Activated CD4-positive, alpha-beta T cell treated with anti-CD3 and anti-CD28 coated beads for 36 hours (primary cell): ENCODE measurements at places on chromosomes 7 and 10. TPM values are rescaled to one million over a fixed set of nuclear protein-coding genes. Genes with fewer than 3 reads are reported as not detected.

DNA sequence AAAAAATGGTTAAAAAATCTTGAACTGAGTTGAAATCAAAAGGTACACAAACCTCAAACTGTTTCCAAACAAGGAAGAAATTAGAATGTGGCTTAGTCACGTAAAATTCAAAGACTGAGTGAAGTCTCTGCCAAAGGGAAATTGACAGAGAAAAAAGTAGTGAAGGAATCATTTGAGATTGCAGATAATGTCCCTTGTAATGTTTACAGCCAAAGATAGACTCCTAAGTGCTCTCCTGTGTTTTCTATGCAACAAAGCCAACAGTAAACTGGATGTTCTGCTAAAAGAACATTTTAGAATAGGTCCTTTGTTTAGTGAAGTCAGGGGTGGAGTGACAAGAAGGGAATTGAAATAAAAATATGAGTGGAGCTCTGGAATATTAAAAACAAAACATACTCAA lies 117.9 kb downstream of the ITGA8 start:
- H3K4me3 ChIP-seq = no peak overlapping the region
- DNase-seq = no peak
- peaks cover 18% of the 10 kb centered on the region for H3K27me3 ChIP-seq
- no peak overlapping the region for H3K27ac ChIP-seq
- H3K4me1 ChIP-seq = no peaks in the 10 kb centered on the region

GRCh38 chr10:12507165-12507850 lies 158.0 kb downstream of the CAMK1D start:
- H3K27me3 ChIP-seq = no peaks in the 10 kb centered on the region
- H3K27ac ChIP-seq = peak overlapping the region; percentile 52
- no peaks in the 10 kb centered on the region for H3K36me3 ChIP-seq
- H3K4me1 ChIP-seq = peaks cover 50% of the 10 kb centered on the region
- peak; percentile 39 for DNase-seq
- no peak overlapping the region for H3K4me3 ChIP-seq

DNA sequence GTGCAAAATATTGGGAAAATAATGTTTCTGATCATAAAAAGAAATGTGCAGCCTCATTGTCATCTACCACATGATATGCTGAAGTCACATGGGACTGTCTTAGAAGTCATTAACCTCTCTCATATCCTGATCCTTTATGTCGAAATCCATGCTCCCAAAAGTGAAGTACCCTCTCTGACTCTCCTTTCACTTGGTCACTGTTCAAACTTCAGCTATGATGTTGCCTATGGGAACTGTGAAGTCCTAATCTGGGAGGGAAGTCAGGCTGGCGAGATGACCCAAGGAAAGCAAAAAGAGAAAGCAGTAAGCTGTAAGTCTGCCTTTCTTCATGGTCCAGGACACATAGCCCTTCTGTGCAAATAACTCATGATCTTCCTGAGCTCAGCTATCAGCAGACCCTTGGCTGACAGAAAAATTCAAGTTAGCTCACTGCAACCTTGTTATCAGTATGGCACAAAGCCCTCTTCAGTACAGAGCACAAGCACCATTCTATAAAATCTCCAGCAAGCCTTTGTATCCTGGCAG lies 29.5 kb downstream of the WASL start:
- H3K4me1 ChIP-seq = peaks cover 52% of the 10 kb centered on the region
- H3K36me3 ChIP-seq = no peaks in the 10 kb centered on the region
- no peak overlapping the region for H3K4me3 ChIP-seq
- H3K27ac ChIP-seq = no peak overlapping the region
- H3K27me3 ChIP-seq = no peaks in the 10 kb centered on the region
- no peak for DNase-seq

- H3K27ac ChIP-seq = no peak overlapping the region
- peaks cover 3% of the 10 kb centered on the region for H3K4me1 ChIP-seq
- no peak for DNase-seq
- peaks cover 3% of the 10 kb centered on the region for H3K27me3 ChIP-seq
These were observed 155.6 kb upstream of the AGR3 start for GRCh38 chr7:17037356-17037755.

DNA sequence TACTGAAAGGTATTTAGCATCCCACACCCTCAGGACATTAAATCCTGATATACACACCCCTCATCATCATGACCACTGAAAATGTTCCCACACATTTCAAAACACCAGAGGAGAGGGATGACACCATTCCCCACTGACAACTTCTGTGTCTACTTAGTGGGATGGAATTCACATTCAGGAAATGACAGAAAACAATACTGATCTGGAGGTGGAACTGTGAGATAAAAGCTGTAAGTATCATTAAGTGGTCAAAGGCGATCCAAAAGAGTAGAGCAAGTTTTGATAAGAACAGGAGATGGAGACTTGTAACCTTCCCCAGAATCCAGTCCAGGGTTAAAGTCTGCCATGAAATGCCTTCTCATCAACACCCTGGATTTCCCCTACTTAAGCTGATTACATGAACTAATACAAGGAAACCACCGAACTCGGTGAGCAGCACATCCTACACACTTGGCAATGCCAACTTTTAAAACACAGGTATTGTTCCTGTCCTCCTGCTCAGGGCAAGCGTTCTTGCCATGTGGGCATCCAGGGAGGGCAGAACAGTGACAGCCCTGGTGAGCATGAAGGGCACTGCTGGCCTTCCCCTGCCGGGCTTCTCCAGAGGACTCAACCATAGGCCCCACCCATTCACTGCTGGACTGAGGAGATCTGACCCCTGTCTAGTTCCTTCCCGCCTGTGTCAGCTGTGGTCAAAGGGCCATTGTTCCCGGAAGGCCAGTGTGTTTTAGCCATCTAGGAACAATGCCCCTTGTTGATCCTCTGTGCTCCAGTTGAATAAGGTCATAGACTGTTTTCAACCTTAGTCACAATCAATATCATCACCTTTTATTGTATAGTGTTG lies 85.0 kb downstream of the SGMS1 start:
- peak; percentile 50 for DNase-seq
- H3K36me3 ChIP-seq = peaks cover 4% of the 10 kb centered on the region
- H3K27ac ChIP-seq = peak overlapping the region; percentile 89
- H3K27me3 ChIP-seq = no peaks in the 10 kb centered on the region
- no peak overlapping the region for H3K4me3 ChIP-seq
- H3K4me1 ChIP-seq = peaks cover 85% of the 10 kb centered on the region

GRCh38 chr10:89257581-89257980 lies 6.0 kb upstream of the LIPA start:
- H3K27me3 ChIP-seq = peaks cover 2% of the 10 kb centered on the region
- no peak for DNase-seq
- H3K27ac ChIP-seq = no peak overlapping the region
- peaks cover 15% of the 10 kb centered on the region for H3K36me3 ChIP-seq

GRCh38 chr7:139829025-139829774 lies at the start of gene TBXAS1:
Gene TBXAS1 (plus strand): TSS chr7:139829264. CDS start chr7:139829391, 127 bp downstream.
- H3K4me1 ChIP-seq = peaks cover 35% of the 10 kb centered on the region
- H3K27ac ChIP-seq = peak within 1 kb of the TSS; percentile 86
- peaks cover 4% of the 10 kb centered on the region for H3K36me3 ChIP-seq
- DNase-seq = peak; percentile 42

DNA sequence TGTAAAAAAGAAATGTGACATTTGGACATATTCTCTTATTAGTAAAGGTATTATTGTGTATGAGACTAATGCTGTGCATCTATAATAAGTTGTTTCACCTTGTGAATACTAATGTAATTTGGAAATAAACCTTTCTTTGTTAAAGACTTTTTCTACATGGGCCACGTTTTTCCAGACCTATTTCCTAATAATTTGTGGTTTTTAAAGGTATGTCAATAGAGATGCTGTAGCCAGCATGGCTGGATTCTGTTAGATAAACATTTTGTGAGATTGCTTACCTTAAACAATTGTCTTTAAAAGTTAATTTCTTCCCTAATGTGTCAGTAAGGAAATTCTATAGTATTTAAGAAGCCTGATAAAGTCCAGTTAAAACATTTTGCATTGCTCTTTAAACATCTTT lies 56.0 kb downstream of the KAT6B start:
- H3K36me3 ChIP-seq = peaks cover 2% of the 10 kb centered on the region
- peaks cover 23% of the 10 kb centered on the region for H3K4me1 ChIP-seq
- no peak overlapping the region for H3K27ac ChIP-seq
- no peak for DNase-seq
- no peak overlapping the region for H3K4me3 ChIP-seq
- no peaks in the 10 kb centered on the region for H3K27me3 ChIP-seq

DNA sequence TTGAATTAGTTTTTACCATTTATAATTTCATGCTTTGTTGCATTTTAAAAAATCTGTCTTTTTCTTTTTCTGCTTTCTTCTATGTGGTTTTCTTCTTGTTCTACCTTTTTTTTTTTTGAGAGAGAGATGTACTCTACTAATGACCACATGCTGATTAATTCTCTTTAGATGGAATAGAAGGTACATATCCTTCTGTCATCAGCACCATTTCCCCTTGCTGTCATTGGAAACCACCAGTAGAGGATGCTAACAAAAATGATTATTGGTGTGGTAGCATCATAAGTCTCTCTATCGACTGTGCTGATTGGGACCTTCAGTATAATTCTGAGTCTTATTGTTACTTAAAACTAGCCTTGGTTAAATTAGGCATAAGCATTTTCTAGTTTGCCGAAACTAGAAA lies 3.6 kb downstream of the ZEB1 start:
- H3K27me3 ChIP-seq = no peaks in the 10 kb centered on the region
- peak; percentile 7 for DNase-seq
- peaks cover 49% of the 10 kb centered on the region for H3K4me1 ChIP-seq
- peak overlapping the region; percentile 93 for H3K4me3 ChIP-seq
- peaks cover 4% of the 10 kb centered on the region for H3K36me3 ChIP-seq

DNA sequence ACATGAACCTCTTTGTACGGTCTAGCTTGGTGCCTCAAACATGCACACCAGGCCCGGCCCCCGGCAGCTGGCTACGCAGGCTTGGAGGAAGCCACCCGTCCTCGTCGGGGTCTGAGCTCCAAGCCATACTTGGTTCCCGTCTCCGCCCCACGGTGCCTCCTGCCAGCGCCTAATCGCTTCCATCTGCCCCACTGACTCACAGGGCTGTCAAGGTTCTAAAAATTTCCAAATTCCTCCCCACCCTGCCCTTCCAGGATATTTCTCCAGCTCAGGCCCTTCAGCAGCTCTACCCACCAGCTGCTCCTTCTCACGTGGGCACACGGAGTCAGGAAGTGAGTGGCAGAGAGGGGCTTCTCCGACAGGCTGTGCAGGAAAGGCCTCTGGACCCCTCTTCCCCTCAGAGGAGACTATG lies 38.8 kb downstream of the TMEM270 start:
- no peak overlapping the region for H3K4me3 ChIP-seq
- H3K27ac ChIP-seq = no peak overlapping the region
- no peaks in the 10 kb centered on the region for H3K4me1 ChIP-seq

- H3K27me3 ChIP-seq = no peaks in the 10 kb centered on the region
- H3K4me3 ChIP-seq = no peak overlapping the region
- no peaks in the 10 kb centered on the region for H3K36me3 ChIP-seq
- no peak overlapping the region for H3K27ac ChIP-seq
- DNase-seq = no peak
- no peaks in the 10 kb centered on the region for H3K4me1 ChIP-seq
These were observed 89.6 kb downstream of the GALNT17 start for GRCh38 chr7:71221549-71221948.

GRCh38 chr7:142120524-142120923 lies 9.0 kb downstream of the MGAM2 start:
- H3K27me3 ChIP-seq = peaks cover 3% of the 10 kb centered on the region
- no peaks in the 10 kb centered on the region for H3K36me3 ChIP-seq
- no peak overlapping the region for H3K4me3 ChIP-seq
- H3K27ac ChIP-seq = no peak overlapping the region

- DNase-seq = no peak
- H3K36me3 ChIP-seq = no peaks in the 10 kb centered on the region
- H3K27ac ChIP-seq = no peak overlapping the region
- no peaks in the 10 kb centered on the region for H3K4me1 ChIP-seq
These were observed 29.4 kb downstream of the FAM241B start for GRCh38 chr10:69659241-69660038.

DNA sequence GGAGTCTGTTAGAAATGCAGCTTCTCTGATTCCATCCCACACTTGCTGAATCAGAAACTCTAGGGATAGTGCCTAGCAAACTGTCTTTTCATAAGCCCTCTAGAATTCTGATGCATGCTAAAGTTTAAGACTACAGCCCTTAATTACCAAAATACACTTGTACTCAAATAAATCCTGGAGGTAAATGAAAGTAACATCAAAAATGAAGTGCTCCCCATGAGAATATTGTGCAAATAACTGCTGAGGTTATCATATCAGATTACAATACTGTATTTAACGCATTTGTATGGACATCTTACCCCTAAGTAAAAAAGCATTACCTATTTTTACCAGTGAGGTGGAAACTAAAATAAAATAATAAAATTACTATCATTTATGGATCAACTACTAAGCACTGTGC lies 104.7 kb downstream of the CHCHD3 start:
- H3K27me3 ChIP-seq = no peaks in the 10 kb centered on the region
- H3K27ac ChIP-seq = no peak overlapping the region
- DNase-seq = no peak
- H3K4me1 ChIP-seq = peaks cover 7% of the 10 kb centered on the region
- no peak overlapping the region for H3K4me3 ChIP-seq

DNA sequence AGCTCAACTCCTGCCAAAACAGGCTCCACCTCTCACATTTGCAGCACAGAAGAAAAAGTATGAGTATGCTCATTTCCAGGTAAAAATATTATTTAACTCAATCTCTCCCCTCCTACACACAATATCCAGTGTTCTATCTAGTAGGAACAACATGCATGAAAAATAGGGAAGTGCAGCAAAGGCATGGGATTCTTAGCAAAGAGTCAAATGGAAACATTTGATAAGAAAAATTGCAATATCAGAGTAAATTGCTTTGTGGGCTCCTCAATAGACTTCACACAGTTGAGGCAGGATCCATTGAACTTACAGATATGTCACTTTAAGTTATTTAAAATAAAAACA lies 150.9 kb downstream of the ANK3 start:
- no peak overlapping the region for H3K27ac ChIP-seq
- DNase-seq = no peak
- H3K4me3 ChIP-seq = no peak overlapping the region
- peaks cover 33% of the 10 kb centered on the region for H3K4me1 ChIP-seq
- H3K36me3 ChIP-seq = peaks cover 4% of the 10 kb centered on the region

The CXCL12 gene
- not detected for total RNA-seq

The IFRD1 gene
- 48.9 TPM for total RNA-seq

The TMEM72 gene
- total RNA-seq = not detected

The ZPBP gene
- total RNA-seq = not detected

The DUS4L gene
- 12.8 TPM for total RNA-seq

The HTR5A gene
- not detected for total RNA-seq

The DNAJC12 gene
- 6.6 TPM for total RNA-seq

The PIP gene
- not detected for total RNA-seq

The AVPI1 gene
- 2.1 TPM for total RNA-seq
